ENCODE measurements at places on chromosomes 16 and 17. TPM values are rescaled to one million over a fixed set of nuclear protein-coding genes. Genes with fewer than 3 reads are reported as not detected.

Gene GUCY2D
- 0.05 TPM for total RNA-seq

- H3K27ac ChIP-seq, result no peak overlapping the region
- H3K36me3 ChIP-seq, result no peaks in the 10 kb centered on the region
- H3K4me3 ChIP-seq, result no peak overlapping the region
- H3K4me1 ChIP-seq, result peaks cover 2% of the 10 kb centered on the region
- no peaks in the 10 kb centered on the region for H3K27me3 ChIP-seq
- DNase-seq, result no peak
Observed at GRCh38 chr16:53895433-53895832, 191.5 kb downstream of the FTO start.

DNA sequence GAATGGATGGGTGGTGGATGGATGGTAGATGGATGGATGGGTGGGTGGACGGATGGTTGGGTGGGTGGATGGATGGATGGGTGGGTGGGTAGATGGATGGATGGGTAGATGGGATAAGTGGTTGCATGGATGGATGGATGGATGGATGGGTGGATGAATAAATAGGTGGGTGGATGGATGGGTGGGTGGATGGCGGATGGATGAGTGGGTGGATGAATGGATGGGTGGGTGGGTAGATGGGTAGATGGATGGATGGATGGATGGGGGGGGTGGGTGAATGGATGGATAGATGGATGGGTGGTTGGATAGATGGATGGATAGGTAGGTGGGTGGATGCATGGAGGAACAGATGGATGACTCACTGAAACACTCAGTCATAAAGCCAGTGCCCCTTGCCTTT is 51.0 kb upstream of the FASN start:
- H3K36me3 ChIP-seq, result no peaks in the 10 kb centered on the region

Gene KREMEN2
- 18.2 TPM for total RNA-seq

DNA sequence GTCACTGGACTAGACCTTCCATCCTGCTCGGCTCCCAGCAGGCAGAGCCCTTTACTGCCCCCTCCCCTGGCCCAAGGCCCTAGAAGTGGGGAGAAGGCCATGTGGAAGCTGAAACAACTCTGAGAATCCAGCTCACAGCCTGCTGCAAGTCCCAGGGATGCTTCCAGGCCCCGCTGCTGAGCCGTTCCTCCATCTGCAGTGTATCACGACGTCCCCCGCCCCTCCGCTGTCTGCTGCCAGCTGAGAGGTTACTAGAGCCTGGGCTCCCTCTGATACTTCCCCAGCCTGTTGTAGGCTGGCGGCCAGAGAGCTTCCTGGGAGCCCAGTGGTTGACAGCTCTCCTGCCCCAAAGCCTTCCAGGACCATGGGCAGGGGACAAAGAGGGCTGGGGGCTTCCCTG is 118.2 kb downstream of the MGAT5B start:
- no peak overlapping the region for H3K4me3 ChIP-seq
- no peak overlapping the region for H3K27ac ChIP-seq
- DNase-seq, result no peak
- no peaks in the 10 kb centered on the region for H3K27me3 ChIP-seq

- peak overlapping the region; percentile 19 for H3K27ac ChIP-seq
- DNase-seq, result no peak
- peaks cover 22% of the 10 kb centered on the region for H3K4me1 ChIP-seq
- H3K27me3 ChIP-seq, result no peaks in the 10 kb centered on the region
- H3K36me3 ChIP-seq, result no peaks in the 10 kb centered on the region
Observed at GRCh38 chr17:72719206-72719577, 373.3 kb downstream of the SLC39A11 start.

GRCh38 chr16:15792563-15792971 is 64.3 kb downstream of the MYH11 start:
- H3K27me3 ChIP-seq, result no peaks in the 10 kb centered on the region
- no peaks in the 10 kb centered on the region for H3K36me3 ChIP-seq
- H3K4me1 ChIP-seq, result no peaks in the 10 kb centered on the region
- no peak overlapping the region for H3K4me3 ChIP-seq

- H3K4me1 ChIP-seq, result no peaks in the 10 kb centered on the region
- no peak overlapping the region for H3K27ac ChIP-seq
- H3K4me3 ChIP-seq, result no peak overlapping the region
- no peak for DNase-seq
- no peaks in the 10 kb centered on the region for H3K36me3 ChIP-seq
- no peaks in the 10 kb centered on the region for H3K27me3 ChIP-seq
Observed at GRCh38 chr17:33140413-33141099, 148.9 kb downstream of the SPACA3 start.

DNA sequence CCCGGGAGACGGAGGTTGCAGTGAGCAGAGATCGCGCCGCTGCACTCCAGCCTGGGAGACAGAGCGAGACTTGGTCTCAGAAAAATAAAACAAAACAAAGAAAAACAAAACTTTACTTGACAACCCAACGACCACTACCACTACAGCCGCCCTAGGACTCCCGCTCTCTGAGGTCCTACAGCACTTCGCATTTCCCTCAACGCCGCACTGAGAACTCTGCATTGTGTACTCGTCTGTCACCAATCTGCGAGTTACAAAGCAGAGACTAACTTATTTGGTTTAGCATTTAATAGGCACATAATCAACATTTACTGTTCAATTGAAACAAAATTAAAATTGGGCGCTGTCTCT is 479 bp upstream of the ZNF207 start:
- peaks cover 14% of the 10 kb centered on the region for H3K4me1 ChIP-seq
- peak overlapping the region; percentile 100 for H3K4me3 ChIP-seq
- DNase-seq, result no peak
- H3K36me3 ChIP-seq, result peaks cover 14% of the 10 kb centered on the region
- H3K27me3 ChIP-seq, result no peaks in the 10 kb centered on the region

DNA sequence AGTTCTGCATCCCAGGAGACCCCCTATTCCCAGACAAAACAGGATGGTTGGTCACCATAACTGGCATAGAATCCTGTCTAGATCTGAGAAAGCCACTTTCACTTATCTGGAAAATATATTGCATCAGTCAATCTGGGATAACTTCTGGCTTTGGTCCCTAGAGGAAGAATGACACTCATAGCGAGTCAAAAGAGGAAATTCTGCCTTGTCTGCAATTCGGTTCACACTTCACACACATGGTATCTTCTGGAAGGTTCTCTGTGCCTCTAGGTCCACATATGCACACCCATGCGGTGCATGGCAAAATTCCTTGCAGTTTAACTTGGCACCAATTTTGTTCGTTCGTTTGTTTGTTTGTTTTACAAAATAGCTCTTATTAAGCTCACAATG is 49.2 kb upstream of the WSCD1 start:
- H3K27me3 ChIP-seq, result no peaks in the 10 kb centered on the region
- H3K4me1 ChIP-seq, result no peaks in the 10 kb centered on the region
- H3K27ac ChIP-seq, result no peak overlapping the region
- H3K4me3 ChIP-seq, result no peak overlapping the region
- DNase-seq, result no peak

Gene POLR2A
- total RNA-seq, result 23.5 TPM

- no peak for DNase-seq
- H3K4me3 ChIP-seq, result no peak overlapping the region
- H3K27me3 ChIP-seq, result no peaks in the 10 kb centered on the region
Observed at GRCh38 chr16:54812229-54812628, 118.4 kb upstream of the IRX5 start.

- H3K36me3 ChIP-seq, result no peaks in the 10 kb centered on the region
- no peaks in the 10 kb centered on the region for H3K4me1 ChIP-seq
- H3K27ac ChIP-seq, result no peak overlapping the region
- H3K4me3 ChIP-seq, result no peak overlapping the region
Observed at GRCh38 chr16:63129411-63130125, 1093.3 kb upstream of the CDH8 start.

GRCh38 chr17:68801335-68802247 is 153.6 kb downstream of the ABCA8 start:
- no peaks in the 10 kb centered on the region for H3K27me3 ChIP-seq
- no peaks in the 10 kb centered on the region for H3K4me1 ChIP-seq
- H3K4me3 ChIP-seq, result no peak overlapping the region
- H3K36me3 ChIP-seq, result no peaks in the 10 kb centered on the region
- no peak overlapping the region for H3K27ac ChIP-seq
- no peak for DNase-seq

DNA sequence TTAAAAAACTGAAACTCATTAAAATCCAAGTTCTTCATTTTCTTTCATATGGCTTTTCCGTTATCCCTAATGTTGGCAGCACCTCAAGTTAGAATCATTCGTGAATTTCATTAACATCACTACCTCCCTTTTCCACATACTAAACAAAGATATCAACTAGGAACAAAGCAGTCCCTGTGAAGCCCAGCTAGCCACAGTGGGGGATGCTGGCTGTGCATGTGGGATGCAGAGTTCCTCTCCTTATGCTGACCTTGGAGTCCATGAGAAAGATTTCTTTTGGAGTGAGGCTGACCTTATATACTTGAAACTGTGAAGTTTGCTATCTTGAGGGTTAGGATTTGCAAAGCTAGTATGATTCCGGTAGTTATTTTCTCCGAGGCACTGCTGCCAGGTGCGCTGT is 117.6 kb downstream of the TANGO6 start:
- no peaks in the 10 kb centered on the region for H3K4me1 ChIP-seq
- no peaks in the 10 kb centered on the region for H3K36me3 ChIP-seq
- no peaks in the 10 kb centered on the region for H3K27me3 ChIP-seq
- DNase-seq, result no peak
- no peak overlapping the region for H3K4me3 ChIP-seq

Gene ACSM3
- total RNA-seq, result 4.1 TPM

GRCh38 chr16:50742576-50743200 is 802 bp downstream of the CYLD start:
- no peaks in the 10 kb centered on the region for H3K36me3 ChIP-seq
- DNase-seq, result no peak
- H3K4me1 ChIP-seq, result peaks cover 18% of the 10 kb centered on the region
- H3K27ac ChIP-seq, result peak overlapping the region; percentile 85
- no peaks in the 10 kb centered on the region for H3K27me3 ChIP-seq

- DNase-seq, result no peak
- H3K4me3 ChIP-seq, result no peak overlapping the region
- no peaks in the 10 kb centered on the region for H3K4me1 ChIP-seq
- H3K36me3 ChIP-seq, result no peaks in the 10 kb centered on the region
Observed at GRCh38 chr16:3983081-3983520, 102.6 kb upstream of the CREBBP start.

DNA sequence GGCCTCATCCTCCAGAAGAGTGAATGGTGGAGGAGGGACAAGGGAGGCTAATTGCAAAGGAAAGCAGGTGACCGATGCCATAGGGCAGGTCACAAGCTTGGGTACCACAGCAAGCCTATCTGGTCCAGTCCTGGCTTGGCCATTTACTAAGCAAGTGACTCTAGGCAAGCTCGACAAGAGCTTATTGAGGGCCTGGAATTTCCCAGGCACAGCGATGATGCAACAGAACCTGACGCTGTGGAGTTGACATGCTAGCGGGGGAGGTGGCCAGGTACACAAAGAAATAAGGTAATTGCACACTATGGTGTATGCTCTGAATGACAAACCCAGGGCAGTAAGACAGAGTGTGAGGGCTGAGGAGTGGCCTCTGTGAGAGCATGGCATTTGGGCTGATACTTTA is 98.5 kb downstream of the PGS1 start:
- DNase-seq, result no peak
- H3K4me1 ChIP-seq, result no peaks in the 10 kb centered on the region
- H3K27me3 ChIP-seq, result no peaks in the 10 kb centered on the region
- H3K4me3 ChIP-seq, result no peak overlapping the region

Gene PMM2
- 13.8 TPM for total RNA-seq

DNA sequence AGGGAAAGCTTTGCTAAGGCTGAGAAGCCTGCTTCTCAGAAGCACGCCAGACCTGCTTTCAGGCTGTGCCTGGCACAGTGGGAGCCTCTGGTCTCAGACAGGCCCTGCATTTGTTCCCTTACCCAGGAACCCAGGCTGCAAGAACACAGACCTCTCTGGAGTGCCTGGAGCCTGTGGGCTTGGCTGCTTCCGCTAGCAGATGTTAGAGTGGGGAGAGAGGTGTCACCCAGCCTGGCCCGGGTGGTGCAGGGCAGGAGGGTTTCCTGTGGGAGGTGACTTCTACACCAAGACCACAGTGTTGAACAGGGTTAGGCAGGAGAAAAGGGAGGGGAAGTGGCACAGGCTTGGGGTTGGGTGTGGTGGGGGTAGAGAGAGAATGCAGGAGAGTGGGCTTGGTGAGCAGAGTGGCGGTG is 35.8 kb upstream of the ADGRG1 start:
- no peaks in the 10 kb centered on the region for H3K36me3 ChIP-seq
- peaks cover 18% of the 10 kb centered on the region for H3K4me1 ChIP-seq
- peak; percentile 62 for DNase-seq

DNA sequence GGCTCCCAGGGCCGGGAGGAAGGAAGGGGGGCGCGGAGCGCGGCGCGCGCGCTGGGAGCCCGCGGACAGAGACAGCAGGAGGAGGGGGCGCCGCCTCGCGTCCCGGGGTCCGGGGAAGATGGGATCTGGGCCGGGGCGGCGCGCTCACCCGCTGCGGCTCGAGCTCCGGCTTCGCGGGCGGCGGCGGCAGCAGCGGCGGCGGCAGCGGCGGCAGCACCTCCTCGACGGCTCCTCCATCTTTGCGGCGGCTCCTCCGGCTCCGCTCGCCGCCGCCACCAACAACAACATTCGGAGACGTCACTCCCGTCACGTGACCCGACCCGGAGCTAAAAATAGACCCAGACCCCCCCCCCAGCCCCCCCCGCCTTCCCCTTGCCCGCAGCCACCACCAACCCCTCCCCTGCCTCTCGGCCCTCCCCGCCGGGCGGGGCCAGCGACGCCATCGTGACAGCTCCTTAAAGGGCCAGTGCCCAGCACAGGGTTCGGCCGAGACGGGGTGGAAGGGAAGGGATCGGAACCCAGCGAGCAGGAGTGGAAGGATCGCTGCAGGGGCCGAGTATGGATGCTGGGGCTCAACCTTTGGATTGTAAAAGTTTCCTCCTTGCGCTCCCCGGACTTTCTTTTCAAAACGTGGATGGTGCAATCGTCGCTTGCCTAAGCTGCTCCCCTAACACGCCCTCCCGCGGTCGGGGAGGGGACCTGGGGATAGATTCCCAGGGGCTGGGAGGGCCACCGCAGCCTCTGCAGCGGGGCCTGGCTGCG is at the start of gene HDAC5:
TSS of gene HDAC5 (minus strand) at position 286 of the 762 bp plus-strand sequence. CDS start 6,126 bp downstream, outside the sequence.
- H3K4me3 ChIP-seq, result peak within 1 kb of the TSS; percentile 89
- peak; percentile 84 for DNase-seq
- peaks cover 14% of the 10 kb centered on the region for H3K27me3 ChIP-seq
- no peaks in the 10 kb centered on the region for H3K36me3 ChIP-seq
- peak within 1 kb of the TSS; percentile 93 for H3K27ac ChIP-seq

DNA sequence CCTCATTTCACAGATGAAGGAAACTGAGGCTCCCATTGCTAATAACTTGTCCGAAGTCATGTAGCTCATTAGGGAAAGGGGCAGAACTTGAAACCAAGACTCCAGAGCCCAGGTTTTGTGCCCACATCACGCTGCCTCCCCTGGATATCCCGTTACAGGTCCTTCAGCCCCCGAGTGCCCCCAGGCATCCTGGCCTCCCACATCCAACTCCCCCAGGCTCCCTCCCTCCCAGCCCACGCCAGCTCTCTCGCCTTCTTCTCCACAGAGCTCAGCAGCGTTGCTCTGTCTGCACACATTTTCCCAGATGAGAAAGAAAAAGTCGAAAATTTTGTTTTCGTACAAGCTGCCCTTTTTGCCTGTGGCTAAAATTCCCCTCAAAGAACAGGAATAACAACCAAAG is 14.3 kb upstream of the METTL22 start:
- H3K4me1 ChIP-seq, result no peaks in the 10 kb centered on the region
- H3K27ac ChIP-seq, result no peak overlapping the region
- H3K36me3 ChIP-seq, result no peaks in the 10 kb centered on the region
- H3K27me3 ChIP-seq, result no peaks in the 10 kb centered on the region

- H3K27me3 ChIP-seq, result peaks cover 62% of the 10 kb centered on the region
- H3K27ac ChIP-seq, result peak overlapping the region; percentile 4
- no peaks in the 10 kb centered on the region for H3K36me3 ChIP-seq
- no peak overlapping the region for H3K4me3 ChIP-seq
Observed at GRCh38 chr17:80501741-80502577, 25.6 kb upstream of the NPTX1 start.

- H3K27me3 ChIP-seq, result no peaks in the 10 kb centered on the region
- H3K27ac ChIP-seq, result no peak overlapping the region
- H3K36me3 ChIP-seq, result peaks cover 5% of the 10 kb centered on the region
- peaks cover 3% of the 10 kb centered on the region for H3K4me1 ChIP-seq
Observed at GRCh38 chr16:84579936-84580335, 37.9 kb downstream of the COTL1 start.

Gene NAGS
- total RNA-seq, result 1.3 TPM

Gene ASIC2
- 0.14 TPM for total RNA-seq

Gene FN3K
- total RNA-seq, result 0.24 TPM

Measured in thymus (tissue), 14 donors.